ENCODE measurements at places on chromosomes 1 and 21. TPM values are rescaled to one million over a fixed set of nuclear protein-coding genes. Genes with fewer than 3 reads are reported as not detected.

DNA sequence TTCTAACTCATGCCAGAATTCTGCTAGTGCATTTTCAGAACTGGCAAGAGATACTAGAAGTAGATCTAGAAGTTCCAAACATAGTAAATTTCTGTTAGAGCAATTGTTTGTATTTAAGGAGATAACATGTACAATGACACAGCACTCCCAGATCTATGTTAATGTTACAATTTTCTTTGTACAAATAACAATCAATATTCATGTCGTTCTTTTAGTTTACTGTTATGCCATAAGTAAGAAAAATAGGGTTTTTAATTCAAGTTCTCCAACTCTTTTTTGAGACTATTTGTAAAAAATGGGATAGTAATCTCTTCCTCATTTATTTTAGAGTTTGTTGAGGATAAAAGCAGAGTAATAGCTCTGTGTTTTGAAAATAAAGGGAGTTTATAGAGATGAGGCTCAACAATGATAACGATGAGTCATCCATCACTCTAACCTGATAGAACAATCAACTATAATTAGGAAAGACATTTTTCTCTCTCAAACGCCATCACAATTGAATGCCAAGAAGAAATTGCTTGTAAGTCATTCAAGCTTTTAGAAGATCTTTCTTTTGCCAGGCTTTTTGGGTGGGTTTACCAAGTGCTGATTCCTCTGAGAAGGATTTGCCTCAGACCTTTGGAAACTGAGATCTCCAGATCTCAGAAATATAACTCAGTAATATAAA is 638 bp downstream of the CD84 start:
- no peak for DNase-seq

DNA sequence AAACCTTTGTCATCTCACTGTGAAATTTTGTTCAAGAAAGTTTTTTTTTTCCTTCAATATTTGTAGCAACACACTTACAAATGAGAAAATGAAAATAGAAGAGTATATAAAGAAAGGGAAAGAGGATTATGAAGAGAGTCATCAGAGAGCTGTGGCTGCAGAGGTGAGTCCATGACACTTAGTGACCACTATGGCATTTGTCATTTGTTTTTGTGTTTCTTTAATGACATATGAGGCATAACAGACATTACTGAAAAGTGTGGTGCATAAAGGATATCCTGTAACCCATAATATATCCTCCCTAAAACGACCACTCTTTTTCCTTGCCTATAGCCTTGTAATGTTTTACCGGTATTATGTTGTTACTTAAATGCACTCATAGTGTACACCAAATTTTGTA is 80.2 kb downstream of the VPS26C start:
- no peak for DNase-seq

GRCh38 chr1:190102757-190103326 is 374.8 kb downstream of the BRINP3 start:
- no peak for DNase-seq

GRCh38 chr1:202662081-202662480 is 48.2 kb downstream of the SYT2 start:
- no peak for DNase-seq

CD2 gene
- total RNA-seq, result not detected

All from myocyte (in vitro differentiated cells).